ENCODE measurements at places on chromosomes 5 and 9.

- DNase-seq: no peak
Measured at GRCh38 chr9:122562134-122562760, 9.3 kb downstream of the OR1N2 start.

DNA sequence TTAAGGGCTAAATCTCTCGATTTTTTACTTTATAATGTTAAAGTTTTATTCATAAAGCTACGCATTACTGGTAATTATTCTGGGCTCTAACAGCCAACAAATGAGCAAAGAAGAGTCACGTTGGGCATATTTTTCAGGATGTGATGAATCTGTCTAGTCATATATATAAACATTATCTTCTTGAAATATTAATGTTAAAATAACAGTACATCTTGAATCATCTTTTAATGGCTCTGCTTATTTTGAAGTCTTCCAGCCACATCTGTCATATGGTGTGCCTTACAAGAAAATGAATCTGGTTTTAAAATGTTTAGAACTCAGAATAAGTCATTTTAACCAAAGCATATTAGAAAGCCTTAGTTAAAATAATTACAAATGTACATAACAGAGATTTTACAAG lies 96.9 kb downstream of the CWC27 start:
- no peak for DNase-seq

GRCh38 chr5:42436051-42436450 lies 12.8 kb downstream of the GHR start:
- no peak for DNase-seq

GRCh38 chr5:65127161-65127901 lies 354.4 kb downstream of the ADAMTS6 start:
- DNase-seq: no peak

DNA sequence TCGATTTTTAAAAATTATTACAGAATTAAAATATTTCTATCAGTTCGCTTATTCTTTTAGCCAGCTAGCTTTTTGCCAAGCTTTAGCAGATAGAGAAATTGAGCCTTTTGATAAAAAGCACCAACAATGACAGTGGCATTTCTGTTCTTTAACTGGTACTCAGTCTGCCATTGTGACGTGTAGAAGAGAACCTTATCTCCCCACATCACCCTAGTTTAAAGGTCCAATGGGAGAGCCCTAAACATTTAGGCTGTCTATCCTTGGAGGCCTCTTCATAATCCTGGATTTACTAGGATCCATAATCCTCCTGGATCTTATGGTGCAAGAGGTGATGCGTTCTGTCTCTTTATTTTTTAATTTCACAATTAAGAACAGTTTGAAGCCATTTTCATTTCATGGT lies 3.0 kb downstream of the BASP1 start:
- DNase-seq: no peak

DNA sequence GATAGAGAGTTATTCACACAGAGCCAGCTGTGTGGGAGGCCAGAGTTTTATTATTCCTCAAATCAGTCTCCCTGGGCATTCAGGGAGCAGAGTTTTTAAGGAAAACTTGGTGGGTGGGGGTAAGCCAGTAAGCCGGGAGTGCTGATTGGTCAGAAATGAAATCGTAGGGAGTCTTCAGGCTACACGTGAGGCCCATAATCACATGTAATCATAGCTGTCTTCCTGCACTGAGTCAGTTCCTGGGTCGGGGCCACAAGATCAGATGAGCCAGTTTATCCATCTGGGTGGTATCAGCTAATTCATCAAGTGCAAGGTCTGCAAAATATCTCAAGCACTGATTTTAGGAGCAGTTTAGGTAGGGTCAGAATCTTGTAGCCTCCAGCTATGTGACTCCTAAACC lies 10.8 kb upstream of the TTC39B start:
- no peak for DNase-seq

DNA sequence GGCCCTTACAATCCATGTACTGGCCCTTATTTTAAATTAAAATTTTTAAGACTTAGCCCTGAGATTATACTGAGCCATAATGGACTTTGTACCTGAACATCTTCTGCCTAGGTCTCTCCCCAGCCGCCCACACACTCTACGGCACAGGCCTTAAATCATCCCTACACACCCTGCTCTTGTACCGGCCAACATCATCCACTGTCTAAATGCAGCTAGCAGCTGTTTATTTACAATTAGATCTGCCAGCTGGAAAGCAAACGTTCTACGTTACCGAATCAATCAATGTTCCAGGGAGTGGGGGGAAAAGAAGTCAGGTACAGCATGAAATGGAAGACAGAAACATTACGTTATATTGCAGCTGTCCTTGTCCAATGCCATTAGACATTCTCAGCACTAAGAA lies 88.4 kb upstream of the GRAMD2B start:
- DNase-seq: no peak

GRCh38 chr9:134869554-134870300 lies 10.9 kb upstream of the FCN2 start:
- no peak for DNase-seq

DNA sequence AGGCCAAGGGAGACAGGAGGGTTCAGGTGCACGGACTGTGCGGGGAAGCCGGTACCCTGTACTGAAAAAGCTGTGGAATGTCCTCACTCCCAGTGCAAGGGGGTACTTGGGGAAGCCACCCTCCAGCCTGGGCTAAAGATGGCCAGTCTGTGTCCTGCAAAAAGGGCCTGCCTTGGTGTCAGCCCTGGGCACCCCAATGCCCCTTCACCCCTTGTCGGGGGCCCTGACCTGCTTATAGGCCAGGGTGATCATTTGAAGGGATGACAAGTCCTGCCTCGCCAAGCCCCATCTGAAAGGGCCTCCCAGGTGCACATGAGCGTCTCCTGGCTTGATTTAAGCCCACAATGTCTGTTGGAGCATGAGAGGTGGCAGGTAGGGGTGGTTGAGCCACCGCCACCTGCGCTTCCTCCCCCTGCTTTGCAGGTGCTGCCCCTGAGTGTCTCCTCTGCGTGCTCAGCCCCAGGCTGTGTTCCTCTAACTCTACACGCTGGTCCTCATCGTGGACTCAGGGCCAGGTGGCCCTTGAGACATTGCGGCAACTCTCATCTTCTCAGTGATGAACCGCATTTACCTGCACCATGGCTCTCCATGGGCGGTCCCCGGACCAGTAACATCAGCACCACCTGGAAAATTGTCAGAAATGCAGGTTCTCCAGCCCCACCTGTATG lies 97.0 kb downstream of the ANKRD33B start:
- DNase-seq: no peak

- DNase-seq: no peak
Measured at GRCh38 chr9:128526720-128527119, 22.2 kb downstream of the GLE1 start.

GRCh38 chr5:176629853-176630680 lies at the start of the genes EIF4E1B and SNCB:
Gene EIF4E1B (plus strand): TSS chr5:176630675. CDS start chr5:176642788, 12,113 bp downstream.
Gene SNCB (minus strand): TSS chr5:176630534. CDS start chr5:176629654, 880 bp downstream.
- no peak for DNase-seq

DNA sequence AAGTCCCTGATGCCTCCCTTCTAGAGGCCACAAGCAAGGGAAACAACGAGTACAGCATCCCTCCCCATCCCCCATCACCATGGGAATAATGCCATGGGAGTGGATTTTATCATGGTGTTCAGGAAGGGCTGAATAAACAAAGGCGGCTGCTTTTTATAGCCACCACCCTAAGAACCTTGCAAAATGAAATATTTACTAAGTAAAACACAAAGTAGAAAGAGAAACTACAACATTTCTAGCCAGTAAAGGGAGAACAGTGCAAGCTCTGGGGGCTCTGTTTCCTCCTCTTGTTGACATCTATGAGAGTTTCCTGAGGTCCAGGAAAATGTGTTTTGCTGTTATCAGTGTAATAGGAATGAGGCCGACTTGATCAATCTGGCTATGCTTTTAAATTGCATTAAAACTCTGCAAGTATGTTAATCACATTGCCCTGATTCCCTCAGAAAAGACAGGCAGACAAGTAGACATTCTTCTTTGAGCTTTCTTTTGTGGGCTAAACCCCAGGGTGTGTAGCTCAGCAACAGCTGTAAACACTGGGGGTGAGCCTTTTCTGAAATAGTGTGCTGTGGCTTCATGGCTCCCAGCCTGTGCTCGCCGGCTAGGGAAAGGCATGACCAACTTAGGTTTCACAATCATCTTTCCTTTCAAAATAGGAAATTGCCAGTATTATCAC lies 31.1 kb downstream of the SV2C start:
- DNase-seq: no peak

DNA sequence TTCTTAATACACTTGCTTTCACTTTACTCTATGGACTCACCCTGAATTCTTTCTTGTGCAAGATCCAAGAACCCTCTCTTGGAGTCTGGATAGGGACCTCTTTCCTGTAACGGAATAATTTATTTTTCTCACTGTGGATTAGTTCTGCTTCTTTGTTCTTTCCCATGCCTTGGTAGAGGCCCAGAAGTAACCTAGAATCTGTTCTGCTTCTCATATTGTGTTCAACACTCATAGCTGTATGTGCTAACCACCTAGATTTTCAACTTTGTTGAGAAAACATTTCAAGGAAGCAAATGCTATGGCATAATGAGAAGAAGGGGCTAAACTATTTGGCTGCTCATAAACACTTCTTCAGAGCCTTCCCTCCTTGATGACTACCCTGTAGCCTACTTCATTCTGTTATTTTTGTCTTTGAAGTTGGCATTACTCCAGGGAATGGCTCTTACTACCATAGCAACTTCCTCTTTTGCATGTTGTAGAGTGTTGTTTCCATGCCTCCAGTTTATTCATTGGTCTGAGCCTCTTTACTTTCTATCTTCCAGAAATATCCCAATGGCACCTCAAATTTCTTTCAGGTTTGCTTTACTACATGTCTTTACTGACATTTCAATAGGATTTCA lies 74.3 kb downstream of the KIAA0825 start:
- no peak for DNase-seq

DNA sequence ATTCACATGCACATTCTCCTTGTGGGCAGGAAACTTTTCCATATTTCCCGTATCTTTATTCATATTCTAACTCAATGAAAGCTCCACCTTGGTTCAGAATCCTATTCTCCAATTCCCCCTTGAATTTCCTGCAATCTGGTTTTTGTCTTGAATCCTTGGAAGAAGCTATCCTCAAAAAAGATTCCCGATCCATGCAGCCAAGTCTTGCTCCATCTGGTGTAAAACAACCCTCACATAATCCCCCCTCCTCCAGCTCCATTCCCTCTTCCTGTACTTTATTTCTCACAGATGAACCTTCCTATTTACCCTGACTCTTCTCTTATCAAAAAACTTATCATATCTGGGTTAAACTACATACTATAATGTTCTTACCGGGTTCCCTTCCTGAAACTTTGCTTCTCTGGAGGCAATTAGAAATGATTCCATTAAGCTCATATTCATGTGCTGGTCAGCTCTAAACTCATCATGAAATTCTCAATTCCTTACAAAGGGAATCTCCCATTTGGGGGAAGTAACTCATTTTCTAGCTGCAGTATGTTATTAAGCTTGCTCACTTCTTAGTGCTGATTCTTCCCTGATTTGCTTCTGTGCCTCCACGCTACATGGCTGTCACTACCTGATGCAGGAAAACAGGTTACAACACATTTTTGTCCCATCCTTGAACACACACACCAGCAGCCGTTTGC lies 81.7 kb downstream of the GNAQ start:
- DNase-seq: no peak

DNA sequence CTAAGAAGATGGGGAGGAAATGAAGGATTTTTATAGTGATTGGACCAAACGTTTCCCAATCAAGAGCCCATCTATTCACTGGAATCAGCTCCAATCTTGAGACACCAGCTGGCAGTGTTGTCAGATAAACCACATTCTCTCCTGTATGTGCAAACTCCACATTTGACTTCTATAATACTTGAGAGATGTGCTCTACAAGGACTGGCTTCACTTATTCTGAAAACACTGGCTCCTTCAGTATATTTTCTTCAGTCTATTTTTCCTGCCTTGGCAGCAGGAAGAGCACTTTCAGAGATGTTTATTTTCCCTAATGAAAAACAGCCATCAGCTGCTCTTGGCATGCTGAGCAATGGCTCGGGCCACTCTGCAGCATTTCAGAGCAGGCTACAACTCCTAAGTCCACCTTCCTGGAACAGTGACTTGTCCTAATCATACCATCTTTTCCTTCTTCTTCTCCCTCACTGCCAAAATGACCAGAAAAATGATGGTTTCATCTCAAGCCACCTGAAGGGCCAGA lies 96.9 kb upstream of the FSTL4 start:
- no peak for DNase-seq

- DNase-seq: no peak
Measured at GRCh38 chr9:89941875-89942274, 337.1 kb downstream of the GADD45G start.

GRCh38 chr5:73027361-73027760 lies 71.5 kb downstream of the FCHO2 start:
- DNase-seq: no peak

DNA sequence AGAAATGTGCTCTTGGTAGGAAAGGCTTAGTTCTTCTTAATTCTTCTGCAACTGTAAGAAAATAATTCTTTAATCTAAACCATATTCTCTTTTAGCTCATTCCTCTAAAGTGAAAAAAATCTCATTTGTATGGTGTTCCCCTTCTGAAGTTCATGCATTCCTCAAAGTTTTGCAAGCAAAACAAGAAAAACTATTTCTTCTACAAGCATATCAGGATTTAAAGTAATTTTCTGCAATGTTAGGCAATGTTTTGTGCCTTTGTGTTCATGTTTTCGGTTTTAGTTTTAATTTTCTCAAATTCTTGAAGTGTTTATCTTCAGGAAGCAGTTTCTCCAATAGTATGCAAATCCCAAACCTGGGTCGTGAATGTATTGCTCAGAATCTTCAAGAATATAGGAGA lies 12.7 kb upstream of the GPR21 start:
- DNase-seq: no peak

GRCh38 chr5:98454904-98455303 lies 318.6 kb upstream of the RGMB start:
- DNase-seq: no peak

DNA sequence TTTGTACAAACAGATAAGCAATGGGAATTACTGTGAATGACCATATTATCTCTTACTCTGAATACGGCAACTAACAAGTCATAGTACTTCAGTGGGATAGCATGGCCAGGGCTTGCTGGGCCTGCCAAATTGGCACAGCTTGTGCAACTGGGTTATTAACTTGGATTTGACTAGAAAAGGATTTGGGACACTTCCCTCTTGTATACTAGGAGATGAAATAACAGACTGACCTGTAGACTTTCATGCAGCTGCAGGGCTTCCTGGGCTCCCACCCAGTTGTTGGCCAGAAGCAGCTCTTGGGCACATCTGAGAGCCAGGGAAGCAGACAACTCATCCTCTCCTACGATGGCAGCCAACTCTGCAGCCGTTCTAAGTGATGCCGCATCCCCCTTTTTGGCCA lies 39.8 kb downstream of the CNOT8 start:
- no peak for DNase-seq

DNA sequence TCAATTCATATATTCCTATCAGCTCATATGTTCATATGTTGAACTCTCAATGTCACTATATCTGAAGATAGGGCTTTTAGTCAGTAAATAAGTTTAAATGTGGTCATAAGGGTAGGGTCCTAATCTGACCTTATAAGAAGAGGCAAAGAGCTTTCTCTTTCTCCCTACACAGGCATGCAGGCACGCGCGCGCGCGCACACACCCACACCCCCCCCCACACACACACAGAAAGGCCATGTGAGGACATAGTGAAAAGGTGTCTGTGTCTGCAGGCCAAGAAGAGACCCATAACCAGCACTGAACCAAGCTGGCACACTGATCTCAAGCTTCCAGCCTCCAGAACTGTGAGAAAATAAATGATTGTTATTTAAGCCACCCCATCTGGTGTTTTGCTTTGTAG lies 76.0 kb downstream of the PDE4D start:
- no peak for DNase-seq

Data from activated CD4-positive, CD25-positive, alpha-beta regulatory T cell (primary cell).